EH (cell line): ENCODE measurements at places on chromosomes 1 and 21.
A peak's percentile ranks its signal among the peaks of the same experiment; 100 is the strongest.

GRCh38 chr1:92117526-92117925 lies 37.4 kb downstream of the BTBD8 start:
- DNase-seq: no peak

GRCh38 chr1:167629681-167630567 lies at the start of gene RCSD1:
Gene RCSD1, plus strand, starts transcription at chr1:167630232. Its CDS starts 192 bp downstream, at chr1:167630424.
- DNase-seq: peak; percentile 10

DNA sequence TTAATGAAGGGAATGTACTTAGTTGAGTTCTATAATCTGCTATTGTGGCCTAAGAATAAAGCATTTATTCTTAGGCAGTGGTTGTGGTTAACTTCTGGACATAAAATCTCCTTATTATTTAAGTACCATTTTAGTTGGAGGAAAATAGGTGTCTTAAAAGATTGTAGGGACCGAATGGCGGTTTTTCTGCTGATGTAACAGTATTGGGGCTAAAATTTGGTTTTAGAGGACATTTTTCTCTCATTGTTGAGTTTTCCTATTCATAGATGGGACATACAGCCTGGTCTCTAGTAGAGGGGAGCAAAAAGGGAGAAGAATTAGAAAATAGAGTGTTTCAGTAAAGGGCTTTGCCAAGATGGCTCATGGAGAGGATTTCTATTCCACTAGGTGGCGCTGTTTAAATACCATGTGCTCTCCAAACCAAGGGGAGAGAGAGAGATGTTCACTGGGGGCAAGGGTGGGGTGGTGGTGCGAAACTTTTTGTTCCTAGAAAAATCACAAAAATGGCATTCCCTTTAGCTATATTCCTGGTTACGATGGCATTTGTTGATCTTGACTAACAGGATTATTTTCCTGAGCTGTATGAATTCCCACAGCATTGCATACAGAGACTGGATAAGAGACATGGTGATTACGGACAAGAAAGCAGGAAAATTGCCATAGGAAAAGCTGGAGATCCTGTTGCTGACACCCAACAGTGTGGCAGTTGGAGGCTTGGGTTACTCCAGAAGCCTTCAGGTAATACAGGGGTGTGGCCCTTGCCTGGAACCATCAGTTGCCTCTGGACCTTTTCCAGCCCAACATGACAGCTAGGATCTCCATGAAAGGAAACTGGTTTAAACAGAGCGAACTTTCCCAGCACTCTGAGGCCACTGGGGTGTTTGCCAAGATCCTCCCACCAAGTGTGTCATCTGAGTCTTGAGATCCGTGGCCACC lies 18.2 kb upstream of the FCGR2A start:
- peak; percentile 67 for DNase-seq

GRCh38 chr1:109787211-109787844 lies 23.6 kb upstream of the EPS8L3 start:
- DNase-seq: peak; percentile 67

DNA sequence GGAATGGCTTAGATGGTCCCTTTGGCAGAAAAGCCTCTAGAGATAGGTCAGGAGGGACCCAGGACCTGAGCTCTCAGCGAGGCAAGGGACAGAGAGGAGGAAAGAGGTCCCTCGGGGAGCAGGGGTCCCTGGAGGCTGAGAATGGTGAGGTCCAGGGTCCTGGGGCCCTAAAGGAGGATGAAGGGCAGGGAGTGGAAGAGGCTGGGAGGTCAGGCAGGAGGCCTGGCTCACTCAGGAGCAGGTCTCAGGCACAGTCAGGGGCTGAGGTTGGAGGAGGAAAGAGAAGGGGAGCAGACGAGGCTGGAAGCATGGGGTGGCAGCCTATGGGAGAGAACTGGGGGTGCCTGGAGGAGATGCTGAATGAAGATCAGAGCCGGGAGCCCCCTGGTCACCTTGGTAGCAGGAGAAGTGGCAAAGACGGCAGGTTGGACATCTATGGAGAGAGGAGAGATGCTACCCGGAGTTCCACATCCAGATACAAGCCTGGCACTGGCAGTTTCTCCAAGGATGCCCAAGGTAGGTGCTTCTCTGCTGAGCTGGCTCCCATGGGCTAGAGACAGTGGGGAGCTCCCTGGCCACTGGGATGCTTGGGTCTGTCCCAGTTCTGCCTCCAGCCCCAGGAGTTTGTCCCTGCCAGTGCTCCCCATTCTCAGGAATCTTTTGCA lies 22.6 kb downstream of the IGFN1 start:
- DNase-seq: no peak

GRCh38 chr1:183051546-183051945 lies 28.3 kb downstream of the LAMC1 start:
- peak; percentile 72 for DNase-seq

- DNase-seq: no peak
Measured at GRCh38 chr1:14845851-14846250, 247.4 kb downstream of the KAZN start.

GRCh38 chr1:115782571-115783281 lies 14.2 kb upstream of the CASQ2 start:
- DNase-seq: peak; percentile 74

DNA sequence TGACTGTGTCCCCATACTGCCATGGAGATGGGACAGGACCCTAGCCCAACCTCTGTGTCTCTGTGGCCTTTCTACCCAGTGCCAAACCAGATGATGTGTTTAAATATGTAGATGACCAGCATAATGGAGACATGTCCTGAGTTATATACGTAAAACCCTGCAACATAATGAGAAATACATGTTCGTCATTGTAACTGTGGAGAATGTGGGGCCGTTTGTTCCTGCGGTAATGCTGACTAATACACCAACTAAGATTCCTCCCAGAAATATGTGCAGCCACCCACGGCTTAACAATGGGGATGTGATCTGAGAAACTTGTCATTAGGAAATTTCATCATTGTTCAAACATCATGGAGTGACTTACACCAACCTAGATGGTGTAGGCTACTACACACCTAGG lies 71.7 kb upstream of the SIM2 start:
- DNase-seq: peak; percentile 44

- no peak for DNase-seq
Measured at GRCh38 chr1:9367806-9368205, 75.1 kb downstream of the SPSB1 start.

DNA sequence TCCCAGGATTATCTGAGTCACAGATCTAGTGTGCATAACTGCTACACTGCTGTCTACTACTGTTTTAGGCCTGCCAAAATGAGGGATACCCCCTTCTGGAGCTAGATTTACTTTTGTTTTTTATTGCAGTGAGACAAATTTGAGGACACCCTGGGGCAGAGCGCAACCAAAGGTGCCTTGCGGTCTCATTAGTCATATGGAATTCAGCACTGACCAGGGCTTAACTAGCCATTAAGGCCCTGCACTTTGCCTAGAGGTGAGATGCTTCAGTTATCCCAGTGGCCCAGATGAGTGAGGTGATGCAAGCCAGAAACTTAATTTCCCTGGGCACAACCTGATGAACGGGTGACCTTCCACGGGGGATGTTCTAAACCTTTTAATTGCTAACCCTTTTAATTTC lies 998 bp upstream of the SPAG17 start:
- DNase-seq: no peak

DNA sequence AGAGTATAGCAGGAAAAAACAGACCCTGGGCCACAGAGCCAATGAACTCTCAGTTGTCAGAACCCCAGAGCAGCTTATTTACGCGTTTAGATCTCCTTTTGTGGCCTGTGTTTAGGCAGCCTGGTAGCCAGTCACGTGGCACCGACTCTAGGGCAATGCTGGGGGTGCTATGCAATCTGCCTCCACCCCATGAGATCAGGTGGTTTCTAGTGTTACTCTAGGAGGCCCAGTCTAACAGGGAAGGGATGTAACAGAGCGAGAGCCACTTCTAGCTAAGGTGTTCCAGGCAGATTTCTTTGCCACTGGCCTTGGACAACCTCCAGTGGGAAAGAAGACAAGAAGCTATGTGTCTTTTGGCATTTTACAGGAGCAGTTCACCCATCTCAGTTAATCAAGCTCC lies 12.0 kb upstream of the A3GALT2 start:
- DNase-seq: no peak

DNA sequence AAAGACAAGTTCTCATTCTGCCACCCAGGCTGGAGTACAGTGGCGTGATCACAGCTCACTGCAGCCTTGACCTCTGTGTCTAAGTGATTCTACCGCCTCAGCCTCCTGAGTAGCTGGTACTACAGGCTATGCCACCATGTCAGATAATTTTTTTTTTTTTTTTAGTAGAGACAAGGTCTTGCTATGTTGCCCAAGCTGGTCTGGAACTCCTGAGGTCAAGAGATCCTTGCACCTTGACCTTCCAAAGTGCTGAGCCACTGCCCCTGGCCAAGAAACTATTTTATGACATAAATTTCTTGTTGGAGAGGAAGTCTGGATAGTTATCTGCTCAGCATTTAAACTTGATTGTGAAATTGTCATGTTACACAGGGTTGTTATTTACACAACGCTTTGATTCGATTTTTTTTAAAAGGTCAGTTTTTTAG lies 2.1 kb downstream of the SCCPDH start:
- DNase-seq: no peak

DNA sequence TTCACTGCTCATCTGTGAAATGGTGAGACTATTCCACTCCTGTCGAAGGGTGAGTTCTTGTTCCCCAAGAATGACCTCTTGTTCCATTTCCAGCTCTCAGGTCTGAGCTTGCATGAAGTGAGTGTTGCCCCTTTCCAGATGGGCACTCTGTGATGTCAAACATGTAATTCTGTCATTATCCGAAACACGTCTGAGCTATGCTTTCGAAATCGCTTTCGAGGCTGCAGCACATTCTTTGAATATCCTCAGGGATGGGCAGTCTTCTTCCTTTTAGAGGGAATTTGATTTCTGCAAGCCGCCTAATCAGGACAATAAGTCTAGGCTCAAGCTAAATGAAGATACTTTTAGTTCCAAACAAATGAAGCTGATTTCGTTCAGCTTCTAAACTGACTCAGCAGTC lies 15.1 kb downstream of the NFASC start:
- DNase-seq: peak; percentile 76

DNA sequence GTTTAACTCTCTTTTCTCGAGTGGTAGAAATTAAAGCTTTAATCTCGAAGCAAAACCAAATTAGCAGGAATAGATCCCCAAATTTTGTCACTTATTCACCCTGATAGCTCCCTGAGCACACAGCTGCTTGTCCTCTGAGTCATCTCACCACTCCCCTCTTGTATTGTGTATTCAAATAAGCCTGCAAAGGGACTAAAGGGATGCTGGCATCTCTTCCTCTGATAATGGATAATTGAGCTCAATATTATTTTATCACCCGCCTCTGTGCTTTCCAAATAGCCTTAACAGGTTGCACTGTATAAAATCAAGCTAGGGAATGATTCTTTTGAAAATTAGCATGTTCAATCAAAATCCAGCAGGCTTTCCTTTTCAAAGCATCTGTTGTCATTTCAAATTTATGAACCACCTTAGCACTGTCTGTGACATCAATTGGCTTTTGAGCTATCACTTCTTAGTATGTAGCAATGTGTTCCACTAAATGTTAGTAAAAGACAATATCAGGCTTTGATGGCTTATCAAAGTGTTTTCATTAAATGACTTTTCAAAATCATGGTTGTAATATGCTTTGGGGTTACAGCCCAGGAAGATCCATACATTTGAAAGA lies 561.6 kb downstream of the PLA2G4A start:
- DNase-seq: peak; percentile 2

- peak; percentile 94 for DNase-seq
Measured at GRCh38 chr1:198155253-198155652, 1.5 kb upstream of the NEK7 start.
